NCI-H146 (cell line): ENCODE measurements at places on chromosomes 3 and 15.

- no peak for DNase-seq
These were observed 30.6 kb downstream of the EPHA3 start for GRCh38 chr3:89138048-89138447.

GRCh38 chr3:30620402-30621360 is 14.3 kb downstream of the TGFBR2 start:
- no peak for DNase-seq

- DNase-seq = no peak
These were observed 82.1 kb downstream of the FLNB start for GRCh38 chr3:58090351-58090750.

DNA sequence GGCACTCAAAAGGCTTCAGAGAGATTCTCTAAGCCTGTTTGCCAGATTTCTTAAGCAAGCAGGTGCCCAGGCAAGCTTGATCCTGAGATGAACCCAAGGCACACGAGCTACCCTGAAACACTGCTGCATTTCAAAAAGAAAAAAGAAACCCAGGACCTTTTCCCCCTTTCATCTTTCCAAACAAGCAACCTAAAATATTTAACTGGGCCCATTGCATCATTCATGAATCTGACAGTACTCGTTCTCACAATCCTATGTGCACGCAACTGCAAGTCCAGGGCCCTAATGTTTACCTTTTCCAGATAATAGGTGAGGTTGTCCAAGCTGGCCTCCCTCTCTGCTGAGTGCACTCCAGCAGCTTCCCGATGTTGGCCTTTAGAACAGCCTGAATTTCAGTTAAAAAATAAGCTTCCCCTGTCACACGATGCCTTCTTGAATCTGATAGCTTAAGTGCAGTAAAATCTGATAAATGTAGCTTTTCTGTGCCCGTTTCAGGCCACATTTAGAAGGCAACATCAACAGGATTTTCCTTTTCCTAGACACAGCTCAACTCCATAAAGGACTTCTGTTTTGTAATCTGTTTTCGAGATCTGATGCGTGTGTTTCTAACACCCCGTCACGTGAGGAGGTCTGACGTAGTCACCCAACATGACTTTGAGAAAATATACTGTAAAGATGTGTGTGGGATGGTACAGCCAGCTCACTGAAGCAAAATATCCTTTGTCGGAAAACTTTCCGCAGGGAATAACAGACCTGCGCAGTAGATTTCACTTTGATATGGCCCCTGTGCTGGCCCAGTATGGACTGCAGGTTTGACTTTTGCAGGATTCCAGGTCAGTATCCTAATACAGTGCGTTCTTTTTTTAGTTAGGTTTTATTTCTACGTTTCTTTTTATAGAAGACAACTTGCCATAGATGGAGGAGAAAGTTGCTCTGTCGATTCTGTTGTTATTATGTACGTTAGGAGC is 55.1 kb upstream of the RASA2 start:
- peak; percentile 61 for DNase-seq

GRCh38 chr15:77510066-77511057 is 89.7 kb downstream of the HMG20A start:
- no peak for DNase-seq

DNA sequence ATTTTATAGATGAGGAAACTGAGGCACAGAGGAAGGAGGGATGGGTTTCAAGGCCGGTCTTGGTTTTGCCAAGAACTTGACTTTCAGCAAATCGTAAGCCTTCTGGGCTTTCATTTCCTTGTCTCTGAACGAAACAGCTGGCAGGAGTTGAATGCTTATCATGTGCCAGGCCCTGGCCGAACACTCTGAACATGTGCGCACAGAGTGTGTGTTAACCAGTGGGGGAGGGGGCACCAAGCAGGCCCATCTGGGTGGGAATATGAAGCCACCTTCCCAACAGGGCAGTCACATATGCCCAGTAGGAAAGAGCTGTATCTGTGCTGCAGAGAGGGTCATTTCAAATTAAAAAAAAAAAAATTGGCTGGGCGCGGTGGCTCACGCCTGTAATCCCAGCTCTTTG is 29.3 kb downstream of the ZNF710 start:
- no peak for DNase-seq

- no peak for DNase-seq
These were observed 249.5 kb upstream of the AZI2 start for GRCh38 chr3:28598165-28598564.

- peak; percentile 46 for DNase-seq
These were observed 26.5 kb upstream of the CP start for GRCh38 chr3:149247929-149248691.

GRCh38 chr3:64238971-64239667 is 13.9 kb upstream of the PRICKLE2 start:
- DNase-seq = no peak

DNA sequence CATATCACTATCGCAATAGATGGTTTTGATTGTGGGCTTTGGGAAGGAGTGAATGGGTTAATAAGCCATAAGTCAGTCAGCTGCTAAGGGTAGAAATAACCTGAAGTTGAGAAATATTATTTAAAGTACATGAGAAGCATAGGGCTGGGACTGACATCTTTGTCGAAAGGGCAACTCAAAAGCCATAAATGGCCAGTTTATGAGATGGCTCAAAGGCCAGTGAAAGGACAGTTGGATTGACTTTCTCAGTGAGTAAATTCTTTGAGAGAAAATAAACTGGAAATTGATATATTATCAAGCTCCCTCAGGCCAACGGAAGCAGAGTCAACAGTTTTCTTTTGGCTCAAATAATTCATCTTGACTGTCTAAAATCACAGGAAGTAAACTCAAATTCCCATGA is 419.8 kb downstream of the NSUN3 start:
- DNase-seq = no peak

GRCh38 chr3:140903196-140903595 is 38.4 kb upstream of the SLC25A36 start:
- no peak for DNase-seq

- DNase-seq = no peak
These were observed 124.3 kb upstream of the PRICKLE2 start for GRCh38 chr3:64349551-64349950.

DNA sequence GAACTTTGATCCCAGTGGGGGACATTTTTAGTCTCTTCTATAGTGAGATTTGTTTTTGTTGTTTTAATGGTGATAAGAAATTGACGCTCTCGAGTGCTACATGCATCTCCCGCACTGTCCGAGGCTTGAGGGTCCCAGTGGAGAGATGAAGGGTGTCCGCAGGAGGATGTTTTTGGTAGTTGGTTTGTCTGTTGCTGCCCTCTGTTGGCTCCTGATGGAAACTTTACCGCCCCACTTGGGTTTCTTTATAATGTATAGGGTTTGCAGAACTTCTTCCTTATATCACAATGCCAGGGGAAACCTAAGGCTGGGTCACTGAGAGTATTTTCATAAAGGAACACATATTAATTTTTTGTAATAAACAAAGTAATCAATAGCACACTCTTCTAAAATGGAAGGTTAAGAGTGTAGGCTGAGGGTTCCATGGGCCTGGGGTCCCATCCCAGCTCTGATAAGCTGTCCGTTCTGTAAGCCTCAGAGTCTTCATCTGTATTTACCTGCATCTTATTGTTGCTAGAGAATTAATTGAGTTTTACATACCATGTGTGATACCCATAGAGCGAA is 185.3 kb upstream of the FEZF2 start:
- no peak for DNase-seq

GRCh38 chr15:92333709-92334108 is 60.0 kb upstream of the ST8SIA2 start:
- no peak for DNase-seq

DNA sequence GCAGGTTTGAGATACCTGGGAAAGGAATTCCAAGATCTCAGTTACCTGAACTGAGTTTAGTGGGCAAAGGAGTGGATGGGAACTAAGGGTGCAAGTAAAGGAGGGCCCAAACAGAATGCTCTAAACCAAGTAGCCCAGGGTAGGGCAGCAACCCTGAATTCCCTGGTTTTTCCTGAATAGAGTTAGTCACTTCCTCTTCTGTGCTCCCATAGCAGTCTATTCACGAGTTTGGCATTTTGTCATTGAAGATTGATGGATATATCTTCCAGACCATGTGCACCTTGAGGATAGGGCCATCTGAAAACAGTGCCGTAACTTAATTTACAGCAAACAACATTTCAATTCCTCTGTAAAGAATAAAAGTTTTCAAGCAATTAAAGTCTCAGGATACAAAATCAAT is 18.5 kb upstream of the PTX3 start:
- DNase-seq = no peak

- peak; percentile 10 for DNase-seq
These were observed 8.7 kb upstream of the MESP2 start for GRCh38 chr15:89767411-89767915.

GRCh38 chr3:63387568-63387967 is 109.5 kb downstream of the SYNPR start:
- no peak for DNase-seq

DNA sequence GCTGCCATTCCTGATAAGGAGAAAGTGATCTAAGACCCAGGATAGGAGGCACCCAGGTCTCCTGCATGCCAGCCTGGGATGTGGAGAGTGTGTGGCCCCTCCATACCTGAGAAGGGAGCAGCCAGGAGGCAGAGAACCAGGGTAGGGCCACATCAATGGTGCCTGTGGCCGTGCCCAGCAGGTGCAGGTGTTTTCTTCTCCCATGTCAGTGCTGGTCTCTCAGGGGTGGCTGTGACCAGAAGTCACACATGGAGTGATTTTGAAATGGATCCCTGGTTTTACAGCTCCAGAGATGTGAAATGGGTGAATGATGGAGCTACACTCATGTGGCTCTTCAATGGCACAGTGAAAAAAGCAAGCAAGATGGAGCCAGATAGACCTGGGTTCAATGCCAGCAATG is 3.3 kb upstream of the ISL2 start:
- no peak for DNase-seq

- DNase-seq = no peak
These were observed 5.8 kb downstream of the TMIE start for GRCh38 chr3:46706771-46707582.

GRCh38 chr15:75023872-75024636 is 664 bp downstream of the PPCDC start:
- peak; percentile 30 for DNase-seq

- DNase-seq = no peak
These were observed 83.0 kb downstream of the RSL24D1 start for GRCh38 chr15:55113736-55114135.

GRCh38 chr15:80507131-80507530 is 102.9 kb downstream of the ARNT2 start:
- DNase-seq = no peak

DNA sequence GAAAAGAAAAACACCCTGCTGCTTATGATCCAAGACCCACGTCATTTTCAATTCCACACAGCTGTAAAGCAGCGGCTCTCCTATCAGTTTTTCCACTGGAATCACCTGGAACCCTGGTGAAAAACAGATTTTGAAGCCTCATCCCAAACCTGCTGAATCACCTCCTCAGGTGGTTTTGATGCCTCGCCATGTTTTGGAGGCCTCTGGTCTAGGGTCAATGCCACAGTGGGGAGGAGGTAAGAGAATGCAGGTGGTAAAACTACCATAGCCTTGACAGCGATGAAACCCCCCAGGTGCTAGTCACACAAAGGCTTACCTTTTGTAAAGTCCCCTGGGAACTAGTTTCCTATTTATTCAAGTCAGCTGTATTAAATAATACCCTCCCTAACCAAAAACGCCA is 24.8 kb downstream of the MYO1E start:
- no peak for DNase-seq

DNA sequence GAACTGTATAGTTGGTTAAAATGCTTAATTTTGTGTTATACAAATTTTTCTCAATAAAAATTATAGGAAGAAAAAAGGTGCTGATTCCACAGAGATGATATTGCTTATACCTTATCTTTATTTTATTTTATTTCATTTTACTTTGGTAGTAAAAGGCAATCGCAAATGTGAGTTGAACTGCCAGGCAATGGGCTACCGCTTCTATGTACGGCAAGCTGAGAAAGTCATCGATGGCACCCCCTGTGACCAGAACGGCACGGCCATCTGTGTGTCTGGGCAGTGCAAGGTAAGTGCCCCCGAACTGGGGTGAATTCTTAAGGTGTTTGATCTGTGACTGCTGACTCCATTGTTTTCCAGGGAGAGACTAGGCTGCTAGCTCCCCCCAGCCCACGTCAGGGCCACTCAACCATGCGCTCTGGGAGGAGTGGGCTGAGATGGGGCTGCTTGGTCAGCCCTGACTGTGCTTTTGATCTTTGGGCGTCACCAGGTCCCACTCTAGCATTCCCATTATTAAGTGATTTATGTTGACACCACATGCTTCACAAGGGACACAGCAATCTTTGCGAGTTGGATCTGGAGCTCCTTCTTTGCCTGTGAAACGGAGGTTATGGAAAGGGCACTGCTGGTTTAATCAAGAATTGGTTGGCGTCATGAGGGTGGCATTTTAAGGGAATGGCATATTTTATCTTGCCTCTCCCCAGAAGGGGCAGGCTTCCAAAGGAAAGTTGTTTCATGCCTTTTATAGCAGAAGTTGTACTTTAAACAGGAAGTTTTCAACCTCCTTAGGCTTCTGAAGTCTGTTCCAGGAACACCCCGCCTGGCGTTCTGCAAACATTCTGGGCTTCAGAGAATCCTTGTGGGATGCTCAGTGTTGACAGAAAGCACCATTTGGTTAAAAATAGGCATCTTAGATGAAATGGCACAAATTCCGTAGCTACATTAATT is 296.5 kb downstream of the THSD4 start:
- no peak for DNase-seq

DNA sequence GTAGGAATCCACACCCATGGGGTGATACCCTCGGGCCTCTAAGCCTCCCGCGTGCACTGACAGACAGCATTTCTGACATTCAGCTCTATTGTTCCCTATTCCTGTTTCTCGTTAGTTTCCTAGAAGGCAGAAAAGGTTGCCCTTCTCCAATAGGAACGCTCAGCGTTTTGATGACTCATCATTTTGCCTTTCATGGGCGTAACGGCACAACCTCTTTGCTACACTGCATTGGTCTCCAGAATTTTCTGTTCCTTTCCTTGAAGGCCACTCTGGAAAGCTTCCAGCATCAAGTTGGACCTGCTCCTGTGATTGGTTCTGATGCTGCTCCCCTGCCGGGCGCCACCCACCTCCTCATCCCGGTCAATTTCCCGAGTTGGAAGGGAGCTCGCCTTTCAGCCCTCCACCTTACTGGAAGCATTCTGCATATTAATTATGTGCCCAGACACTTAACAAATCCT is 13.0 kb upstream of the TNK2 start:
- no peak for DNase-seq

DNA sequence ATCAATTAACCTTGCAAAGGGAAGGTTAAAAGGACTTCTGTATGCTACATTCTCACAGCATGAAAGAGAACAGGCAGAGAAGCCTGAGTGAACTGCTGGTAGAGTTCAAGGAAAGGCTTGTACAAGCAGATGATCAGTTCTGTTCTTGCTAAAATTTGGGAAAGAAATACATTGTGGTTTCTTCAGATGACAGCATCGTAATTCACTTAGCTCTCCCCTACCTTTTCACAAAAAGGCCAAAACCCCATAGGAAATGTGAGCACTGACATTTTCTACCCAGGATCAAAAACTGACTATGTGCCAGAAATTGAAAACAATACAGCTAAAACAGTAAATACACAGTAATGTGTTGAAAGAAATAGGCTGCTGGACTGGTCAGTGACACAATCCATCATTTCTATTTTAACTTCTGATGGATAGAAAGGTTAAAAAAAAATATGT is 216.4 kb downstream of the DPH6 start:
- DNase-seq = no peak

GRCh38 chr3:38227989-38228388 is 37.6 kb upstream of the SLC22A13 start:
- no peak for DNase-seq

GRCh38 chr3:183114384-183115178 is 15.3 kb upstream of the MCCC1 start:
- peak; percentile 67 for DNase-seq

- no peak for DNase-seq
These were observed 351.3 kb upstream of the CCDC54 start for GRCh38 chr3:107025961-107026360.

- peak; percentile 32 for DNase-seq
These were observed 842 bp downstream of the FSTL1 start for GRCh38 chr3:120449701-120450599.
